ENCODE measurements at places on chromosomes 16 and 17.

DNA sequence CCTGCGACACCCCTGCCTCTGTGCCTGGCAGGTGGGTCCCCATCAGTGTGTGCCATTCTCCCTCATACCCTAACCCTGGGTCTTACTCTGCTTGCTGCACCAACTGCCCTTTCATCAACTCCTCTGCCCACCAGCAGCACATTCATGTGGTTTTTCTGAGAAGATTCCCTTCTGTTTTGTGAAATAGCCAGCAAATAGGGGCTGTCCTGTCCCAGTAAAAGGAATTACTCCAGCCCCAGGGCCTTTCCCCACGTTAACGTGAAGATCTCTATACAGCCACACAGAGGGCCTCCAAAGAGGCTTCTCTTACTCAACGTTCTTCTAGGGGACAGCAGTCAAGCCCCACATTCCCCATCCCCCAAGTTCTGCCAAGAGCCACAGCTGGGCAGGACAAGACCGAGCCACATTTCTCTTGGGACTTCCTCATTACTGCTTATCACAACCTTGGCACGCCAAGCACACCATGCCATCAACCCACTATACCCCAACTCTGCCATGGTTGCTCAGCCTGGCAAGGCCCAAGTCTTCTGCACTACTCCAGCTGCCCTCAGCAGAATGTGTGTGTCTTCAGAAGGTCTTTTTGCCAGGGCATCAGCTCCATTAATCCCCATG lies 18.7 kb upstream of the CCL2 start:
- DNase-seq: no peak

- peak; percentile 35 for DNase-seq
These were observed 73.3 kb upstream of the MTMR4 start for GRCh38 chr17:58587713-58588117.

DNA sequence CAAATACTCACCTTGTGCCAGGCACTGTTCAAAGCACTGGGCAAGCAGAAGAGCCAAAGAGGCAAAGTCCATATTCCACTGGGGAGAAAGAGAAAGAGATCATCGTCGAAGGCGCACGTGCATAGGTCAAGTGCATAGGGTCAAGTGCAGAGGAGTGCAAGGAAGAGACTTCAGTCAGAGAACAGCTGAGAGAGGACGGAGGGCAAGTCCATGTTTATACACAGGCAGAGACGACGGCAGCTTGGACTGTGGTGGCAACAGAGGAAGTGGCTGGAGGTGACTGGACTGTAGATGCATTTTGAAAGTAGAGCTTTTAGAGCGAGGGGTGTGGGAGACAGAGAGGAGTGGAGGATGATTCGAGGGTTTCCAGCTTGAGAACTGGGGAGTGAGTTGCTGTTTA lies 74.7 kb upstream of the SDK2 start:
- no peak for DNase-seq

DNA sequence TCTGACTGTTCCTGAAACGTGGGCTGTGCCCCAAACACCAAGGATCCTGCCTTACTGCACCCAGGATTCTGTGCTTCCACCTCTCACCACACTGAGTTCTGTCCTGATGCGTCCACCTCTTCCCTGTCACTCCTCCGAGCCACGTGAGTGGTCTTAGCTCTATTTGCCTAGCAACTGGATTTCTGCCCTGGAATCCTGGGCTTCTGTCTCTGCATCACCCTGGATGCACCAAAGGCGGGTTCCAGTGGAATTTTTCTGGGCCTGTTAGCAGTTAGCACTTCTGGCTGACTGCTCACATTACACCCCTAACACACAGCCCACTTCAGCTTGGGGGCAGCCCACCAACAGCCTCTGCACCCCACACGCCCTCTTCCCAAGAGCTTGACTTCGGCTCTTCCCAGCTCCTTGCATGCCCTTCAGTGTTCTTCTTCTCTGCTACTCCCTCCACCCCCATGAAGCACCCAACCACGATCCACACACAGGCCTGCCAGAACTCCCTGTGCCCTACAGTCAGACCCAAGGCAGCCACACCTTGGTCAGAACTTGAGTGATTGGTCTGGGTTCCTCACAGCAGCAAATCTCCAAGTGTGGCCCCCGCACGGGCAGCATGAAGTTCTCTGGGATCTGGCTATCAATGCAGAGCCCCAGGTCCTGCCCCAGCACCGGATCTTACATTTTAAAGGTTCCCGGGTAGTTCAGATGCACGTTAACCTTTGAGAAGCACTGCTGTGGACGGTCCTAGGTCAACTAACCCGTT lies 129.8 kb upstream of the RCVRN start:
- no peak for DNase-seq

- DNase-seq: no peak
These were observed 385 bp downstream of the CFAP119 start for GRCh38 chr16:30761427-30761927.

GRCh38 chr16:75251280-75252048 lies at the start of gene BCAR1:
BCAR1 (minus strand) TSS chr16:75251624; CDS start chr16:75251482, 142 bp downstream.
- no peak for DNase-seq

GRCh38 chr16:86902656-86903001 lies 324.3 kb downstream of the FOXL1 start:
- no peak for DNase-seq

Measured in stimulated activated CD4-positive, alpha-beta T cell treated with anti-CD3 and anti-CD28 coated beads, TNF-alpha, amount 100 ng/mL, for 4 hours (primary cell).